ENCODE measurements at places on chromosomes 11 and 22.

DNA sequence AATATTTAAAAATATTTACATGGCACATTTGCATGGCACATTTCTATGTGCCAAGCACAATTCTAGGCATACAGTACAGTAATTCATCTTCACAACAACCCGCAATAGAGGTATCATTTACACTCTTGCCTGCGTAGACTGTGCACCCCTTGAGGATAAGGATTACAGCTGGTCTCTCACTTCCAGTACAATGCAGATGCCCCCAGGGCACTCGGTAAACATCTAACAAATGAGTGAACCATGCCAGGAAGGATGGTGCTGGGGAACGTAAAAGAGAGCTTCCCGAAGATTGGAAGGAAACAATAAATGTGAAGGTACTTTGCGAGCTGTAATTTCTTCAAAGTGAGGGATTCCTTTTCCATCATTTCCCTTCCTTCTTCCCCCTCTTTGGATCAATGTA, 1.3 kb downstream of the PRPF19 start:
- no peak for DNase-seq

DNA sequence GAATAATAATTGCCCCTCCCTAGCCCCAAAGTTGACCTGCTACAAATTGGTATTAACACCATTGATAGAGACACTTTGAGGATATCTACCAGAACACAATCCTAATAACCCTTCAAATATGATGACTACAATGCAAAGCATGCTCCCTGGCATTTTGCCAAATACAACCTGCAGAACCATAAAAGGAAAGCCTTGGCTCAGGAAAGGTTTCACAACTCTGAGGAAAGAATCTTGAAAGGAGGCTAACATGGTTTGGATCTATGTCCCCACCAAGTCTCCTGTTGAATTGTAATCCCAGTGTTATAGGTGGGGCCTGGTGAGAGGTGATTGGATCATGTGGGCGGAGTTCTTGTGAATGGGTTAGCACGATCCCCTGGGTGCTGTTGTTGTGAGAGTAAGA, 140.4 kb upstream of the ARHGAP42 start:
- peak; percentile 53 for DNase-seq

- no peak for DNase-seq
Observed at GRCh38 chr11:61851113-61851899, 23.2 kb downstream of the FADS2 start.

GRCh38 chr11:73218106-73218829, at the start of gene P2RY2:
Gene P2RY2 (plus strand): TSS chr11:73218281. CDS start chr11:73234160, 15,879 bp downstream.
- peak; percentile 26 for DNase-seq

GRCh38 chr11:60769273-60769672, 12.6 kb downstream of the MS4A15 start:
- no peak for DNase-seq

- DNase-seq = no peak
Observed at GRCh38 chr22:21047035-21047661, 1.4 kb downstream of the LRRC74B start.

GRCh38 chr11:79006854-79007253, 432.2 kb upstream of the NARS2 start:
- DNase-seq = no peak

DNA sequence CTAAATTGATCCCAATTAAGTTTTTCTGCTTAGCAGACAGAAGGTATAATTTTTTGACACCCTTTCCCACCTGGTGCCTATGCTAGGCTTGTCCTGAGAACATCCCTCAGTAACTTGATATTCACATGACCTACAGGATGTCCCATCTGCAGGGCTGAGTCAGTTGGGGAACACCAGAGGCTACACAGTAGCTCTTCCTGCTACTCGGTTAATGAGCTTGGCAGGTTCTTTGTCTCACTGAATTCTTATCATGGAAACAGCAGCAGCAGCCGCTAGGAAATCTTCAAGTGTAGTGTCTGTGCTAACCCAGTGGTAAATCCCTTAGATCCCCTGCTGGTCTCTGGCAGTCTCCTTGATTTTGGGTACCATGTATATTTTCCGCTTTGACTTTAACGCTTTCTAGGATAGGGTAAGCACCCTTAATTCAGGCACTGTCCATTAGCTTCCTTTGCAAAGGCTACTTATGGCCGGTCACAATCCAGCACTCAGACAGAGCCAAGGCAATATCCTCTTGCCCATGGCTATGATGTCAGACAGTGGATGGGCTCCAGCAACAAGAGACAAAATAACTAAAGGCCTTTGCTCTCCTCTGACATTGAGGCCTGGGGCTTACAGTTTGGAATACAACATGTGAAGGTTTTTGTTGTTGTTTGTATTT, 8.5 kb downstream of the MRPL16 start:
- DNase-seq = peak; percentile 58

- no peak for DNase-seq
Observed at GRCh38 chr11:5384335-5384734, 723 bp downstream of the OR51M1 start.

DNA sequence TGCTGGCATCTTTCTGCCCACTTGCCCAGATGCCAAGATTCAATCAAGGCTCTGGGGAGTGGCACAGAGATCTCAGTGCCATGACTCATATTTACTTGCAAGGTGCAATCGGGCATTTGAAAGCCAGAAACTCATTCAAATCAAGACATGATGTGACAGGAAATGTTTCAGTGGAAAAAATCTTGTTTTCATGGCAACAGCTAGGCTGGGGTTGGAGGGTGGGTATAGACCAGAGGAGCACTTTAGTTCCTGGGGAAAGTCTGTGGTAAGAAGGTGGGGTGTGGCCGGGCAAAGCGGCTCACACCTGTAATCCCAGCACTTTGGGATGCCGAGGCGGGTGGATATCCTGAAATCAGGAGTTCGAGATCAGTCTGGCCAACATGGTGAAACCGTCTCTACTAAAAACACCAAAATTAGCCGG, 1.2 kb downstream of the MAJIN start:
- no peak for DNase-seq

- no peak for DNase-seq
Observed at GRCh38 chr22:46286941-46287872, 9.5 kb upstream of the GTSE1 start.

DNA sequence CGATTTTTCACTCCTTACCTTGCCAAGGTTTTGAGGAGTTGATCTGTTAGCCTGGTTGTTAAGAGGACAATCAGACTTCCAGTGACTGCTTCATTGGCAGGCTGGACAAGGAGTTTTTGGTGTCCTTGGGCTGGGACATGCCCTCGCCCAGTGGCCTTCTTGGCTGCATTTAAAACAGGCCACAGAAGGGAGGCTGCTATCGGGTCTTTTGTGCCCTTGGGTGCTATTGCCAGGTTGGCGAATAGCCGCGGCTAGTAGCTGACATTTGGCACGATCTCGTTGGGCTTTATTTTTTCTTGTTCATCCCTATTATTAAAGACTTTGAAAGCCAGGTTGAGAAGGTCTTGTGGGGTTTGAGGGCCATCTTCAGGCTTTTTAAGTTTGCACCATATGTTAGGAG, 99.4 kb downstream of the ELP4 start:
- DNase-seq = no peak

- no peak for DNase-seq
Observed at GRCh38 chr11:96817482-96818399, 427.9 kb downstream of the JRKL start.

DNA sequence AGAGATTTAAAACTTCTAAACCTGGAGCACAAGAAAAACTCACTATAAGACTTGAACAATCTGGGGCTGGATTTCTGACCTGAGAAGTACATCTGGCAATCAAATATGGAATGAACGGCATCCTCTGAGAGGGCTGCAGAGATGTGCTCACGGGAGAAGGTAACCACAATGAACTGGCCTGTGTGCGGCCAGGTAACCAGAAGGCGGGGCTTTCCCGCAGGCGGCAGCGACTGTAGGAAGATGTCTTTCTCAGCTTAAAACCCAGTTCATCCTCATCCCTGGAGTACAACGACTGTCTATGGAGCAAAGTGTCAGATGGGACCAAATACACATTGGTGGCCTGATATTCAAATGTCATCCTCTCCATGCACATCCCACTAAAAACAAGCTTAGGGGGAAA, 24.5 kb downstream of the MICAL3 start:
- no peak for DNase-seq

DNA sequence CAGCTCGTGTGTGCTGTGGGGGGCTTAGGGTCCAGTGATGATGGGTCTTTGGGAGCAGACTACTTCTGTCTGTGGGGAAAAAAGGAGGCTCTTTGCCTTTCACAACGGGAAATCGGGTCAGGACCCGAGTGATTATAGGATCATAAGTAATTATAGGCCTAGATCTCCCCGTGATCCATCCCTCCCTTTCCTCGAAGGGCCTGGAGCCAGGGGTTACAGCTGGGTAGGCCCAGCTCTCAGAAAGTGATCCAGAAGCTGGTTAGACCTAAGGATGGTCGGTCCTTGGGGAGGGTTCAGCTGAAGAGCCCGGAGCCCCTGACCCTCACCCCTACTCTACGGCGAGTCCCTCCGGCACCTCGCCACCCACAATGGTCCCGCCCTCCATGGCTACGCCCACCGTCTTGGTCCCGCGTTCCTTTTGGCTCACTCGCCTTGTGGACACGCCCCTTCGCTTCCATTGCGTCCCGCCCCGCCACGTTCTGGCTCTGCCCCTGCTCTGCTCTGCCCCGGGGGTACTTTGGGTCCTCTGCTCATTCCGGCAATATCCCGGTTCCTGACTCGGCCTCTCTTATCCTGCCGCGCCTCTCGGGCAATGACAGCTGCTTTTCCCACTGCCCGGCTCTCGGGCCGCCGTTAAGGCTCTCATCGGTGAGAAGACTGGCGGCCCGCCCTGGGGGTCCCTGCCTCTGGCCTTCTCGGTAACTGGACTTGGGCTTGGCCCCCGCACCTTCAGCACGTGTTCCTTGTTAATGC, 5.0 kb downstream of the IGSF22 start:
- DNase-seq = peak; percentile 49

DNA sequence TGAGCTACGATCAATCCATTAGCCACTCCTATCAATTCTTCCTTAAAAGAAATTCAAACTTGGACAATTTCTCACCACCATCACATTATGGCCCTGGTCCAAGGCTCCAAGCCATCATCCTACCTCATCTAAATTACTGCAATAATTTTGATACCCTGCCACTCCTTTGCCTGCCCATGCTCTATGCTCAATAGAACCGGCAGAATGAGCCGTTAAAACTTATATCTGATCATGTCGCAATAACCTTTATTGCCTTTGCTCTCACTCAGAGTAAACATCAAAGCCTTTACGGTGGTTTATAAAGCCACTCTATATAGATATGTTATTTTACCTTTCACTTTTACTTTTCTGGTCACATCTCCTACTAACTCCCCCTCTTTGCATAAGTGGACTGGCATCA, 2392.1 kb upstream of the RAG2 start:
- no peak for DNase-seq

GRCh38 chr11:2877474-2877873, 8.1 kb downstream of the CDKN1C start:
- peak; percentile 1 for DNase-seq

- DNase-seq = no peak
Observed at GRCh38 chr11:96162816-96163499, 180.0 kb downstream of the MAML2 start.

- DNase-seq = no peak
Observed at GRCh38 chr11:119640541-119640940, 88.5 kb downstream of the NECTIN1 start.

- DNase-seq = no peak
Observed at GRCh38 chr11:72781063-72781312, 12.9 kb downstream of the STARD10 start.

- no peak for DNase-seq
Observed at GRCh38 chr11:132920451-132921096, 611.7 kb downstream of the OPCML start.

DNA sequence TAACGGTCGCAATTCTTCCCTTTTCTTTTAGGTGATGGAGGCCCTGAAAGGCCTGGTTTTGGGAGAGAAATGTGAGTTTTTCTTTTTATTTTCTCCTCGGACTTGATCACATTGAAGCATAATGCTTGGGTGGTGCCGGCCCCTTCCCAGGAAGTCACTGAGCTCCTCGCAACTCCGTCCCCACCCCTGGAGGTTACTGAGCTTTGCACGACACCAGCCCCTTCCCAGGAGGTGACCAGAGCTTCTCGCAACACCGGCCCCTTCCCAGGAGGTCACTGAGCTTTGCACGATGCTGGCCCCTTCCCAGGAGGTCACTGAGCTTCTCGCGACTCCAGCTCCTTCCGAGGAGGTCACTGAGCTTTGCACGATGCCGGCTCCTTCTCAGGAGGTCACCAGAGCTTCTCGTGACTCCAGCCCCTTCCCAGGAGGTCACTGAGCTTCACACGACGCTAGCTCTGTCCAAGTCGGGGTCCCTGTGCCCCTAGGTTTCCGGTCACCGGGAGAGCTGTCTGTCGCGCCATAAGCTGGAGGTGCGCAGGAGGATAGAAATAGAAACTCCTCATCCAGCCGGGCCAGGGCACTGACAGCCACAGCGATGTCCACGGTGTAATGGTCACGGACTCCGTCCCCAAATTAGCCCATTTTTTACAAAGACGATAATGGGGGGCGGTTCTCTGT, 586.4 kb downstream of the BRD1 start:
- no peak for DNase-seq

DNA sequence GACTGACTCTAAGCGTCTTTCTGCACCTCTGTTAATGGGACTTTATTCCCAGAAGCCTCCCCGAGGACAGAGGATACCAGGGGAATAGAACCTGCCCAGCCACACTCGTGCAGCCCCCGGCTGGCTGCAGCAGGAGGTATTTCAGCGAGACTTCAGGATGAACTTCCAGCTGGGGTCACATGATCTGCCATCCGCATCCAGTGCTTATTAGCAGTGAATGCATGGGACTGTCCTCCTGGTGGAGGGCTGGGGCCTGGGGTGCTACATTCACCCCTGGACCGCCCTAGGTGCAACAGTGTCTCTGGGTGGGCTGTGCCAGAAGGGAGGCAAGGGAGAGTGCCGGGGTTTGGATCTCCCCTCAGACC, 1.6 kb downstream of the DUSP8 start:
- no peak for DNase-seq

DNA sequence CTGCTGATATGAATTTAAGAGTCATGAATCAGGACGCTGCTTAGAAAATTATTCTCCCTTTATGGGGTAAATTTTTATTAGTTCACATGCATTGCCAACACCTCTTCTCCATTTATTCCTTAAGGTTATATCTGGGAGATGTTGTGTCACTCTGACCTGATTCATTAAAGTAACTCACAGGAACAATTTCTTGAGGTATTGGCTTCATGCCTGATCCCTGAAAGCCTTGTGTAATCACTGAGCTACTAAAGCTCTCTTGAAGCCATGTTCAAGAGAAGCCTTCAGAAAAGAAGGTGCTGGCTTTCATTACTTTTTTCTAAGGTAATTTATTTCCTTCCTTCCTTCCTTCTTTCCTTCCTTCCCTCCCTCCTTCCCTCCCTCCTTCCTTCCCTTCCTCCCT, 420.6 kb downstream of the RAB38 start:
- no peak for DNase-seq

- DNase-seq = peak; percentile 91
Observed at GRCh38 chr11:45525393-45525792, 140.0 kb downstream of the CHST1 start.

GRCh38 chr11:44623731-44624491, 58.4 kb downstream of the CD82 start:
- peak; percentile 59 for DNase-seq

- DNase-seq = no peak
Observed at GRCh38 chr22:19579115-19579811, 55.1 kb upstream of the CLDN5 start.

- no peak for DNase-seq
Observed at GRCh38 chr11:75403037-75403436, 3.7 kb downstream of the RPS3 start.

Measured in NCI-H2171 treated with DMSO at 0.1 percent for 48 hours (cell line).